ENCODE measurements at places on chromosomes 2 and 18. TPM values are rescaled to one million over a fixed set of nuclear protein-coding genes. Genes with fewer than 3 reads are reported as not detected.

- no peak for DNase-seq
These were observed 619 bp upstream of the FAM168B start for GRCh38 chr2:131093696-131094462.

Gene SERPINB10
- not detected for total RNA-seq

DNA sequence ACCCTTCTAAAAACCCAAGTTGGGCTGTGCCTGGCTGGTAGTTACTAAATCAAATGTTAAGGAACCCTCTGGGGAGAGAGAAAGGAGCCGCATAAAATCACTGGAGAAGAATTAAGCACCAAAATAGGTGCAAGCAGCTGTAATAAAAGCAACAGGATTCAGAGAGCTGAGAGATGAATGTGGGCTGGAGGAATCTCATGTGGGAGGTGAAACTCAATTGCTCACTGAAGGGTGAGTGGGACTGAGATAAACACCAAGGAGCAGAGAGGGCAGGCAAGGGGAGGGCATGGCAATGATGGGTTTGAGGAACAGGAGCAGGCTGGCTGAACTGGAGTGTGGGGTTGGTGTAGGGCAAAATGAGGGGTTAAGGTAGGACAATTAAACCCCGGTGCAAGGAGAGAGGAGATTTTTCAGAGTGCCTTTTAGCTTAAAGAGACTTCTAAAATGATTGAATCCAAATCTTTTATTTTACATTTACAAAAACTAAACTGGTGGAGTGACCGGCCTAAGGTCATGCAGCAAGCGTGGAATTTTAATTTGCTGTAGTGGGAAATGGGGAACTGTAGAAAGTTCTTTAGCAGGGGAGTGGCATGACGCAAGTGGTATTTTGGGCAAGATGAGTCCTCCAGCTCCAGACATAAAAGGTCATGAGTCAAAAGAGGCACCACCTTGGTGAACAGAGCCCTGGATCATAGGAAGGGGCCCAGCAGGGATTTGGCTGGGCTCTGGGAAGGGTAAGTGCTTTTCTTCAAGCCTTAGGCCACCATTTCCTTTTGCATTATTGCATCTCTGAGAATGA is 10.5 kb downstream of the PLB1 start:
- DNase-seq = no peak

DNA sequence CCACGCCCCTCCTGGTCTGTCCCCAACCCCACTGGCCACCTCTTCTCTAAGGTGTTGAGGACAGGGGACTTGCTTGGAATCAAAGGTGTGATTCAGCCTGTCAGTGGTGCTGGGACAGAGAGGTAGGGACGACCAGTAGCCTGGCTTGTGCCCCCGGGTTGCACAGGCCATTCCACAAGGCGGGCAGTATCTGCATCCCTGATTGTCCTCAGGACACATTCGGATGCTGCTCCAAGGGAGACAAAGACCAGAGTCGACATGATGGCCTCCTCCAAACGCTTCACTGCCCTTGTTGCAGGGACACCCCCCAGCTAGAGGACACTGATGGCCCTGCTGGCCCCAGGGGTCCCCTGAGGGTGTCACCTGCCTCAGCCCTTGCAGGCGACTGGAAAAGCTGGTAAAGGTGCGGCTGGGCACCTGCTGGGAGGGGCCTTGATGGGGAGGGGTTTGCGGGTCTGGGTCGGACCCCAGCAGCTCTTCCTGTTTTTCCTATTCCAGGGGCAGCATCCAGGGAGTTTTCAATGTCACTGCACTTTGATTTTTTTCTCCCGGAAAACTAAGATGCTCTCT is 98.0 kb downstream of the PTGR3 start:
- no peak for DNase-seq

GRCh38 chr2:234288974-234289455 is 207.9 kb downstream of the ARL4C start:
- peak; percentile 49 for DNase-seq

Gene DNAJC5G
- 2.0 TPM for total RNA-seq

GRCh38 chr18:3235846-3236245 is 11.8 kb upstream of the MYL12A start:
- no peak for DNase-seq

Gene TFCP2L1
- total RNA-seq = 0.17 TPM

GRCh38 chr18:8741532-8741931 is 36.2 kb downstream of the MTCL1 start:
- no peak for DNase-seq

- DNase-seq = no peak
These were observed 498.5 kb downstream of the EIPR1 start for GRCh38 chr2:2879071-2879470.

Gene PROKR1
- total RNA-seq = not detected

Gene FAM110C
- 3.0 TPM for total RNA-seq

- DNase-seq = no peak
These were observed 40.2 kb downstream of the MAP4K4 start for GRCh38 chr2:101737478-101738255.

All from heart right ventricle (tissue), 16 donors.